ENCODE measurements at places on chromosomes 1 and 21. TPM values are rescaled to one million over a fixed set of nuclear protein-coding genes. Genes with fewer than 3 reads are reported as not detected.

Gene SHE
- polyA plus RNA-seq, result not detected

Gene DNALI1
- not detected for polyA plus RNA-seq

DNA sequence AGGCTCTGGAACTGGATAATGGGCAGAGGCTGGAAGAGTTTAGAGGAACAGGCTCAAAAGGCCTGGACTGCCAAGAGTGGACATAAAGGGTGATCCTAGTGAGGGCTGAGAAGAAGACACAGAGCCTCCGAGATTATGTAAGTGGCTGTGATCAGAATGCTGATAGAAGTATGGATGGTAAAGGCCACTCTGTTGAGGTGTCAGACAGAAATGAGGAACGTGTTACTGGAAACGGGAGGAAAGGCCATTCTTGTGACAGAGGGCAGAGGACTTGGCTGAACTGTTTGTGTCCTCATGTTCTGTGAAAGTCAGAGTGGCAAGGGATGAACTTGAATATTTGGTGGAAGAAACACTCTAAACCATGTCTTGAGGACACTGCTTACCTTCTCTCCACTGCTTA is 6.7 kb upstream of the ABCG1 start:
- no peak for DNase-seq

GRCh38 chr1:40708750-40709099 is 17.2 kb downstream of the NFYC start:
- DNase-seq, result no peak

DNA sequence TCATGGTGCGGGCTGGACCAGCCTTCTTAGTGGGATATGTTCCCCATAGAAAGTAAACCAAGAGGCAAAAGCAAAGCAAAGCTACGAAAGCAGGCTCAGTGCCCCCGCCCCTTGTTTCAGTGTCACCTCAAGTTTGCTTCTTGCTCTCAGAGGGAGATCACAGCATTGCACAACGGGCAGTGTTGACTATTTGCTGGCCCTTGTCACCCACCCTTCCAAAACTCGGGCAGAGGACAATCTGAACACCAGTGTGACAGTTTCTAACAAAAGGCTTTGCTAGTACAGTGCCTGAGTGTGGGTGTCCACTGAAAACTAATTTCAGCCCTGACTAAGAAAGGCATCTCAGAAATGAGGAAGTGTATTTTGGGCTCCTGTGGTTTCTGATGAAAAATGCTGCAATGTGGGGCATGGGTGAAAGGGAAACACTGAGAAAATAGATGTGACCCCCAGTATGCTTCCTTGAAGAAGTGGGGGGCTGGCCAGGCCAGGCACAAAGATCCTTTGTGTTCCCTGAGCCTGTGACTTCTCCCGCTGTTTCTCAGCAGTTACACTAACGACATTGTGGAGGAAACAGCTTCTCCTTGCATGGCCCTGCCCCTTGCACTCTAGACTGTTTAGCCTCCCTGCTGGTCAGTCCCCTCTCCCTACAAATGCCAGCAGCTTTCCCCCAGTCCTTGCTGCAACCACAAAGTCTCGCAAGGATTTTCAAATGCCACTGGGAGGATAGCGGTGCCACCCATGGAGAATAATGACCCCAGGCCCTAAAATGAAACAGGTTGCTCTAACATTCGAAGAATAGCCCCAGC is 33.3 kb upstream of the KCNE1 start:
- peak; percentile 73 for DNase-seq

All from CD14-positive monocyte (primary cell).